ENCODE measurements at places on chromosomes 1 and 21. TPM values are rescaled to one million over a fixed set of nuclear protein-coding genes. Genes with fewer than 3 reads are reported as not detected.

DNA sequence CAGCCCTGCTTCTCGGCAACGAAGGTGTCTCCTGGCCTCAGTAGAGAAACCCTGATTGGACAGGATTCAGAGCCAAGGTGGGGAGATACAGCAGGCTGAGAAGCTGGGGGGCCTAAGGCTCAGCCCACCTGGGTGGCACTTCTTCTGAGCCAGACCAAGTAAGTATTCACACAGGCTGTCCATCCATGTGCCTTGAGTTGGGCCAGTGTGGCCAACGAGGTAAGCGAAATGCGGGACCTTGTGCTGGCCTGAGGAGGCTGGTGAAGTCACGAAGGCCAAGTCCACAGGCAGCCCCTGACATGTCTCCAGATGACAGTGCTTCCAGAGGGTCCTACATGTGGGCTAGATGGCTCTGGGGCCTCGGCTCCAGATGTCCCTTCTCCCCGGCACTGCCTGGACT lies 91.4 kb downstream of the ITPKB start:
- peaks cover 33% of the 10 kb centered on the region for H3K4me1 ChIP-seq
- no peak for DNase-seq
- H3K27me3 ChIP-seq, result no peaks in the 10 kb centered on the region
- H3K27ac ChIP-seq, result no peak overlapping the region
- no peak overlapping the region for H3K4me3 ChIP-seq
- 0 out of 2 replicates have a peak, but pooled peaks cover 3% of the 10 kb centered on the region for H3K36me3 ChIP-seq

- peak; percentile 54 for DNase-seq
- no peak overlapping the region for H3K4me3 ChIP-seq
- H3K27me3 ChIP-seq, result no peaks in the 10 kb centered on the region
- no peak overlapping the region for H3K27ac ChIP-seq
Observed at GRCh38 chr1:118928739-118929554, 59.2 kb downstream of the TBX15 start.

DNA sequence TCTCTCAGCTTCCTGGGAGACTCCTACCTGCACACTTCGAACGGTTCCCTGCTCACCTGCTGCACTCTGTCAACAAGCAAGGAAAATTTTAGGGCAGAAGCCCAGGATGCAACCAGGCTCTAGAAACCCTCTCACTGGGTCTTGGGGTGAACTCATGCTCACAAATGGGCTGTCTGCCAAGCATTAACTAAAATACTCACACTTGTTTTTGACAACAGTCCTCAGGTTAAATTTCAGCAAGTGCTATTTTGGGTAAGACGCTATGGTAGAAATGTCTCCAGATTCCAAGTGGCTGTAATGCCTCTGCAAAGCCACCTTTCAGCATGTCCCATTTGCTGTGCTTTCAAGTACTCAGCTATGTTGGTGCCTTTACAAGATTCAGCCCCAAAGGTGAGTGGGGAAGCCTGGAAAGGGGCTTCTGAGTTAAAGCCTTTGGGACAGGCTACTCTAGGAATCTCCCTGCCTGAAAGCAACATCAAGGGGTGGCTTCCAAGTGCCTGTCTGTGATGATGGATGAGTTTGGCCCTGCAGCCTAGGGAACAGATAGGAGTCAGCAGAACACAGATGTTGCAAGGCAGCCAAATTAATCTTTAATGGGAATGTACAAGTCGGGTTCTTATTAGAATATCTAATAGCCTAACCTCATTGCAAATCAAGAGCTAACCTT lies 211.9 kb upstream of the SPAG17 start:
- no peak overlapping the region for H3K27ac ChIP-seq
- H3K36me3 ChIP-seq, result no peaks in the 10 kb centered on the region
- no peak for DNase-seq
- no peak overlapping the region for H3K4me3 ChIP-seq
- H3K27me3 ChIP-seq, result peaks cover 15% of the 10 kb centered on the region

DNA sequence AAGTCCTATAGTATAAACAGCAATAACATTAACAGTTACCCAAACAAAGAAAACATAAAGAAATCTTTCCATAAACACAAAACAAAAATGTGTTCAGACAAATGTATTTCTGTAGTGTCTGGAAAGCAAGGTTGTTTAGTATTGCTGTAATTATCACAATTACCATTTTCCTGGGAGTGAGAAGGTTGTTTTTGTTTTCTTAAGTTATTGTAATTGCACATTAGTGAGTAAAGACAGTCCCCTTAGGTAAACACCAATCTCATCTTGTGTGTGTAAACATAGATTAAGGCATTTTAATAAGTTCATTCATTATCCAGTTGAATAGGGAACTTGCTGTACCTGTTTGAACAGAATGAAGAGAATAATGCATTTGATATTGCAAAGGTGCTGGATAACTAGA lies 356.9 kb upstream of the ADGRL4 start:
- DNase-seq, result no peak
- H3K27ac ChIP-seq, result no peak overlapping the region
- no peak overlapping the region for H3K4me3 ChIP-seq
- no peaks in the 10 kb centered on the region for H3K4me1 ChIP-seq
- no peaks in the 10 kb centered on the region for H3K27me3 ChIP-seq

Gene ADORA1
- total RNA-seq, result 1.4 TPM

Data from PC-3 (cell line).